SHP77 treated with DMSO at 0.1 percent for 48 hours (cell line): ENCODE measurements at places on chromosomes 13 and 19.
A peak's percentile ranks its signal among the peaks of the same experiment; 100 is the strongest.

GRCh38 chr19:7652061-7652641 lies 15.2 kb downstream of the STXBP2 start:
- peak; percentile 57 for DNase-seq

DNA sequence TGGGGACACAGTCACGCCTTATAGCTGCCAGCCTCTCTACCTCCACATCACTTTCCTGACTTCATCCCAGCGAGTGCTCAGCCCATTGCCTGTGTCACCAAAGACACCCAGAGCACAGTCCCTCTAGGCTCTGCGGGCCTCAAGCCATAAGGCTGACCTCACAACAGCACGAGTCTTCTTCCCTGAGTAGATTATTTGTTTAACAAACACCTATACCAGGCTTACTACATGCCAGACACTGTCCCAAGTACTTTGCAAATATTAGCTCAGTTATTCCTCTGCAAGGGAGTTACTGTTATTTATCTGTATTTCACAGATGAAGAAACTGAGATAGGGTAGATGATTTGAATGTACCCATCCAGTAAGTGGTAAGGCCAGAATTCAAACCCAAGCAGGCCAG lies 504.3 kb downstream of the COG6 start:
- DNase-seq, result no peak

DNA sequence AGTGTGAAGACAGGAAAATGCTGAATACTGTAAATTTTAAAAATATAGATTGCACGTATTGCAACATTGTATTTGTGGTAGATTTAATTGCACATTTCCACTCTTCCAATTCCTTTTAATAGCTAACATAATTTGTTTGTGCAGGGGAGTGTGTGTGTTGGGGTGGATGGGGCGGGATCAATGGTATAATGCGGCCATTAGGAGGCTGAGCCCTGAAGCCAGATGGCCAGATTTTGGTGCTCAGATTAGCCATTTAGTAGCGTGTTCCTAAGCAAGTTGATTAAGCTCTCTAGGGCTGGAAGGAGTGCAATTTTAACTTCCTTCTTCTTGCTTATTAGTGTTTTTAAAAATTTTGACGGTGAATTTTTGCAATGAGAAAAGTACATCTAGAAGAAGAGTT lies 5.8 kb downstream of the OXGR1 start:
- DNase-seq, result no peak

DNA sequence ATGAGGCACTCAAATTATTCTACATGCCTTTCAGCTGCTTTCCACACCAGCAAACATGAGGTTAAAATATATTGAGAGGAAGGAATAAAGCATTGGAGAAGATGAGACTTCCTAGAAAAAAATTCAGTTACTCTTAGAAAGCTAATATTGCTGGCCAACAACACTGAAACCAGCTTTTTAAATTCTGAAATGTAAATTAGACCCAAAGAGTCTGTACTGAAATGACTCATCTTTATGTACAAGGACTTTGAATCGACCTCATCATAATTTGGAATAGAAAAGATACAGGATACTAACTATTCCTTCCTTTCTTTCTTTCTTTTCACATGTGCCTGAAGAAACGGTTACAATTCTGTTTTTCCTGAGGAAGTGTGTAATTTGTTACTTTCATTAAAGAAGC lies 6.5 kb upstream of the HSPH1 start:
- DNase-seq, result no peak

GRCh38 chr13:110431425-110432294 lies 124.6 kb downstream of the COL4A2 start:
- DNase-seq, result no peak
